ENCODE measurements at places on chromosomes 12 and 14.

DNA sequence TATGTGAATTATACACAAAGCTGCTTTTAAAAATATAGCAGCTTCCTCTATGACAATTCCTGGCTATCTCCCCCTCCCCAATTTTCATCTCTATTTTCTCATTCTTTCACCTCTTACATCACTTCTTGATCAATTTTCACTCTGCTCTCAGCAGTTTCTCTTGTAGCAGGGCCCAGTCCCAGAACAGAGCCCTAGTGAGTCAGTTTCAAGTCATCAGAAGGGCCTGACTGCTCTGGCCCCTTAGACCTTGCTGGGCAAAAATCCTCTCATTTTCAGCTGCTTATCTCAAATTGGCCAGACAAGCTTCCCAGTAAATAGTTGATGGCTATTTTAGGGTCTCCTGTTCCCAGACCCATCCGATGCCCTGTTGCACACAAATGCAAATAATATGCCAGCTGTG, 101.4 kb downstream of the TTC7B start:
- DNase-seq, result no peak

- DNase-seq, result no peak
Observed at GRCh38 chr12:41286426-41286825, 98.3 kb downstream of the PDZRN4 start.

DNA sequence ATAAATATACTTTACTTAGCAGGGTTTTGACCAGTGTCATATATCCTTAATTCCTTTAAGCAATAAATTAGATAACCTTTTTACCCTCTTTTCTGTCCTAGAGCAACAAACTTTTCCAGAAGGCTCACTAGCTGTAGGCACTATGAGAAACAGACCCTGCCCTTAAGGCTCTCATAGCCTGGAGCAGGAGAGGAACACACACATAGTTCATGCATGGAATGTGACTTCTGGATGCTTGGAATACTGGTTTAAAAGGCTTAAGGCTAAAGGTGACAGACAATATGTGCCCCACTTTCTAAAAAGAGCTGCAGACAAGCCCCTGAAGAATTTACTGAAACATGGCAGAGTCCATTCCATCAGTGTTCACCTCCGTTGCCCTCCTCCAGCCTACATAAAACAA, 237.2 kb downstream of the TTC8 start:
- peak; percentile 84 for DNase-seq

DNA sequence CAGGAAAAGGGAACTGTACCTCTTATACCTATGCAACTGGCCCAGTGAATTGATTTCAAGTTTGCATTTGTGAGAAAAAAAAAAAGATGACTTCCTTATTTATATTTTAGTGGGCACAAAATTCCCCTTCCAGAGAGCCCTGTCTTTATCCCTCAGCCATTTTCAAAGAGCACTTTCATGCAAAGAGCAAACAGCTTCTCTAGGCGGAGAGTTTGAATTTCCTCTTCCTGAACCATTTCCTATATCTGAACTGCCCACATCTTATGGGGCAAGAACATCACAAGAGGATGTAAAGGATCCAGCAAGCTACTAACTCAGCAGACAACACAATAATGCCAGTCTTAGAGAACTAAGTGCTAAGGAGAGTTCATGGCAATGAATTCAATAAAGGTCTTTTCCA, 22.3 kb upstream of the PLXNC1 start:
- DNase-seq, result no peak

GRCh38 chr12:49623142-49623904, at the start of gene PRPF40B:
Gene PRPF40B (plus strand): TSS chr12:49623561. CDS start chr12:49623591, 30 bp downstream.
- DNase-seq, result peak; percentile 94

DNA sequence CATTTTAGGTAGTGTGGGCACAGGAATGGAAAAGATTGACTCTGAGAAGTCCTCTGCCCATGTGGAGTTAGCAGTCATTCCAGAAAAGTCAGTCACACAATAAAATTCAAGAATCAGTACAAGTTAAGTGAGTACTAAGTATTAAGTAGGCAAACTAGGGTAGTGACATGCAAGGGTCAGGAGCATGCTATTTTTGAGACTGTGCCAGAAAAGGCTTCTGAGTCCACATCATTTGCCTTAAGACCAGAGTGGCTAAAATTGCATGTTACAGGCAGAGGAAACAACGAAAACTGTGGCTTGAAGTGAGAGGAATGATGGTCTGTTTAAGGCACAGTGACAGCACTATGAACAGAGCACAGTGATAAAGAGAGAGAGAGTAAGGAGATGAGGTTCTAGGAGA, 108.9 kb downstream of the SLC6A15 start:
- no peak for DNase-seq

- no peak for DNase-seq
Observed at GRCh38 chr12:6632026-6632983, 3.5 kb downstream of the LPAR5 start.

- no peak for DNase-seq
Observed at GRCh38 chr12:54175200-54175963, 13.4 kb downstream of the SMUG1 start.

- DNase-seq, result no peak
Observed at GRCh38 chr12:18868717-18869116, 130.8 kb downstream of the CAPZA3 start.

DNA sequence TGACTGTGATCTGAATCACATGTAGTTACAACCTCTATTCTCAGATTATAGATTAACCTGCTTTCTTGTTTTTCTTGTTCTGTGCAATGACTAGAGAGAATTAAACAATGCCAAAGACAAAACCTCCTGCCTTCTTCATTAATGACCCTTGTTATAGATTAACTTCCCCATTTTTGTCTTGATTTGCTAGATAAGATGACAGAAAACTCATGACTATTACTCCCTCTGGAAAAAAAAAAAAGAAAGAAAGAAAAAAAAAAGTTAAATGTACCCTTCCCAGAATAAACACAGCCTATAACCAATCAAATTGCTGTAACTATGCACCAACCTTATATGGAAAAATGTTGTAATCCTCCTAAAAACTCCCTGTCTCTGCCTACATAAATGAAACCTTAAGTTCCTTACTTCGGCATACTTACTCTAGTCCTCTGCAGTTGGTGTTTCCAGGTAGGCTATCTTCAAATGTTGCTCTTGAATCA, 41.1 kb upstream of the PCED1B start:
- peak; percentile 19 for DNase-seq

- DNase-seq, result no peak
Observed at GRCh38 chr14:91339076-91339475, 78.5 kb downstream of the CCDC88C start.

GRCh38 chr12:106924268-106924861, 31.3 kb upstream of the TMEM263 start:
- no peak for DNase-seq

GRCh38 chr14:103020271-103021170, 36.8 kb downstream of the CDC42BPB start:
- no peak for DNase-seq

DNA sequence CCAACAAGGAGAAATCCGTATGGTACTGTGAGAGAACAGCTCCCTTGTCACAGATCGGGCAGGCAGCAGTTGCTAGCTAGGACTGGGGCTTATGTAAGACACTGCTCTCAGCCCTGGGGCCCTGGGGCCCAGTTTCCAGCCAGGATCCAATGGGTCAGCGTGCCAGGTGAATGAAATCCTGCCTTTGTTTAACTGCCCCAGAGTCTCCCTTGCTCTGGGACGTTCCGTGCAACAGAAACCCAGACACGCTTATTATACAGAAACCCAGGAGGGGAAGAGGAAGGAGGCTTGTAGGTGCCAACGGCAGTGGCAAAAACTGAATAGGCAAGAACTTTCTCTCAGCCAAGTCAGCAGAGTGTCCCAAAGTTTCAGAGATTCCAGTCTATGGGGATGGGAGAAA, 110.6 kb downstream of the DIO2 start:
- no peak for DNase-seq

DNA sequence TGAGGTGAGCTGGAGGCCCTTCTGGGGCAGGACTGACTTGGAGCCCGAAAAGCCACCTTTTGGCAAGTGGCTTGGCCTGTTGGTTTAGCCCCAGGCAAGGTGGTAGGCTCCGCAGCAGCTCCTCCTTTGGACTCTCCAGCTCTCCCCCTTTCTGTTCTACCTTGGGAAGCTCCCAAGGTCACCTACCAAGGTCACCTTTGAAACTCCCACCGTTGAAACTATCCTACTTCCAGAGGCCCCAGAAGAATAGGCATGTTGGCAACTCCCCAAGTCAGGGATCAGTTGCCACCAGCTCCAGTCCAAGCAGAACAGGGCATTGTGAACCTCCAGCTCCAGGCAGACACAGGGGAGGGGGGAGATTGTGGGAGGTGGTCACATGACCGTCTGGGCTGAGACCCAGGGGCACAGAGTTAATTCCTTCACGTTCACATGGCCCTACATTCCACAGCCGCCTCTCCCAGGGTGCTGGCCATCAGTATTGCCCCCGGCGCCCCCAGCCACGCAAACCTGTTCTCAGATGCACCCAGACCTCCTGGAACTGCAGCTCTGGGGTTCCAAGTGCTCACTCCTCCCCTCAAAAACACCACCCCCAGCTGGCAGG, 14.4 kb downstream of the IRF2BPL start:
- DNase-seq, result peak; percentile 76

GRCh38 chr14:104977681-104978653, at the start of gene AHNAK2:
Gene AHNAK2 (minus strand): TSS chr14:104978374. CDS start chr14:104978237, 137 bp downstream.
- DNase-seq, result peak; percentile 87

GRCh38 chr14:53550776-53551175, 397.7 kb upstream of the DDHD1 start:
- DNase-seq, result peak; percentile 60

GRCh38 chr12:117105902-117106301, 6.7 kb upstream of the TESC start:
- DNase-seq, result no peak

DNA sequence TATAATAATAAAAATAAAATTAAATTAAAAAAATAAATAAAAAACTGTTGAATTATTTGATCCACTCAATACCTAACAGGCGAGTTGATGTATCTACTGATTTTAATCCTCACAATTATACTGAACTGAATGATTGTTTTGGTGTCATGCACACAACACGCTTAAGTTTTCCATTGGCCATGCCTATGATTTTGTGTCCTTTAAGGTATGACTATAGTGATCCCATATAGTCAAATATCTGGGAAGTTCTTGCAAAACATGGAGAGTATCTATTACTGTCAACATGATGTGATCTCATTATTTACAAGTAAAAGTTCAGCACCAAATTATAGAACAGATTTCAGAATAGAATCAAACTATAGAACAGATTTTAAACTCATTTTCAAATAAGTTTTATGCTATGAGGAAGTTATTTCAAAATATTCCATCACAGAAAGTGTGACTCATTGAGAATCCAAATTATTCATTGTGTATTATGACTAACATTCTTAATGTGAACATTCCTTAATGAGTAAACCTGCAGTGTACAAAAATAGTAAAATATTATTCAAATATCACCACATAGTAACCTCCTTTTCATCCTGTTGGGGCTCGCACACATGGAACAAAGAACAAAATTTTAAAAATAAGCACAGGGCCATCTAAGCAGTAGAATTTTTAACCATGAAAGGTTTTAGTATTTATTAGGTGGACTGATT, 190.4 kb downstream of the SLC25A21 start:
- DNase-seq, result no peak

DNA sequence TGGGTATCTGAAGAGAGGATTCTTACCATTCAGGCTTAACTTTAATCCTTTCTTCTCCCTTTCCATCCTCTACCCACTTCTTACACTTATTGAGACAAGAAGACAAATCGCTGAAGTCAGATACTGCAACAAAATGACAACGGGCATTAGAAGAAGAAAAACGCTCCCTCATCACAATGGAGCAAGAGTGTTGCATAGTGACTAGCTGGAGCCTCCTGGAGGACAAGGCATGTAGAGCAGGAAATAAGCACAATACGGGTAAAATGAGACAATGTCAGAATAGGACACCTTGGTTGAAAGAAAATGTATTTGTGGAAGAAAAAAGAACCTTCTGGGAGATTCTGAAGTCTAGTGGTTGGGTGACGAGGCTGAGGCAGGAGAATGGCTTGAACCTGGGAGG, 501.0 kb downstream of the RERGL start:
- peak; percentile 80 for DNase-seq

DNA sequence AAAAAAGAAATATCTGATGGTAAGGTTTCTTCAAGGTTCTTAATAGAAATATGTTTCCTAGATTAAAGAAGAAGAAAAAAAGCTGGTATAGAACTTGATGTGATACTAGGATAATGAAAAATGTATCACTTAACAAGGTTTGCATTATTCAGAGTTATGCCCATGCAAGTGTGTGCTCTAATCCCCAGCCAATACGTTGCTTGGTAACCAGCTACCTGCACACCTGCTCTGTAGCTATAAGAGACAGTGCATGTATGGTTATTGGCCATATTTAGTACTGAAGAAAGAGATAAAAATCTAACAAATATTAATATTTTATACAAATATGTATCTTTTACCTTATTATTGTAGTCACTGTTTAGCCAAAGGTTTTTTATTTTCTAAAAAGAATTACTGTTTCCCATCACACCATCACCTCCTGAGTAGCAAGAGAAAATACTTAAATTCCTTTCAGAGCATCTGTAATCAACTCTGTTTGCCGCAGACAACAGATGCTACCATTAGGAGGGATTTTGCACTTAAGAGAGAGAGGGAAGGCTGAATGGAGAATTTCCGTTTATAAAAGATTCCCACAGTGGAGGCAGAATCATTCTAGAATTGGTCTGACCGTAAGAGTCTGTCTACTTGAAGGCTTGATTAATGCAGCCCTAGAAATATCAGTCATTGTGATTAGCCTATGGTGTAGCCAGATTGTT, 115.6 kb downstream of the NEDD1 start:
- DNase-seq, result no peak

DNA sequence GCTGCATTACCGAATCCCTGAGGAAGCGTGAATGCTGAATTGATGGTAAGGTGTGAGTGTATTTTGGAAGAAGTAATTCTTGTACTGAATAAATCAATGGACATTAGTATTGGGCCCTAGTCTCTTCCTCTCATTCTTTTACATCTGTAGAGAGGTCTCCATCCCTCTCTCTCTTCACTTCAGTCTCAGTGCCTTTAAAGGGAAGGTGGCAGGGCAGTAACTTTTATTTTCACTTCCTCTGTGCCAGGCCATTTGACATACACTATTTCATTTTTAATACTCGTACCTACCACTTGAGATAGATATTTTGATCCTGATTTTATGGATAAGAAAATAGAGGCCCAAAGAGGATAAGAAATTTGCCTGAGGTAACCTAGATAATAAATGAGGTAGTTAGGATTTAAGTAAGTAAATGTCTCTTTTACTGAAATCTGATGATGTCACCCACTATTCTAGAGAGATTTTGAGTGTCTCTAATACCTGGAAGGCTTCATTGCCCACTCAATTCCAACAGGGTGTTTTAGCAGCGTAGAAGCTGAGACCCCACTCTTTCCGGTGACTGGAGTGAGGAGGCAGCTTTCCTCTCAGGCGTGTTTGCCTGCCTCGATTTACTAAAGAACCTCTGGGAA, 177.9 kb upstream of the PRICKLE1 start:
- DNase-seq, result no peak

GRCh38 chr12:76064904-76065303, 19.6 kb downstream of the NAP1L1 start:
- DNase-seq, result no peak

DNA sequence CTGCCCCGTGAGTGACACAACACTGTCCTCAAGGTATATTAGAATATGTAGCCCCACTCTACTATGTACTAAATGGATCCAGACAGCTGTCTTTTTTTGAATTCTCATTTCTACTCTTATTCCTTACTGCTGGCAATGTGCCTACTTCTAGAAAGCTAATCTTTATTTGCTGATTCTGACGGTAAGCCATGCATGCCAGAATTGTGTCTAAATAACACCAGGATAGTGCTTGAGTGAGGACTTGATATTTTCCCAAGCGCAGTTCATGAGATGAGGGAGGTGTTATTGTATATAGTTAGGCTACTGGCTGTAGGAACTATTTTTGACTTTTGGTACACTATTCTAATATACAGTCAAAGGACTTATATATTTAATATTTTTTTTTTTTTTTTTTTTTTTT, 316.2 kb upstream of the NAV3 start:
- no peak for DNase-seq

- DNase-seq, result no peak
Observed at GRCh38 chr12:124548854-124549378, 18.5 kb downstream of the NCOR2 start.
